ENCODE measurements at places on chromosomes 12 and 14.

GRCh38 chr12:110010853-110011723, 11.9 kb downstream of the ANKRD13A start:
- no peak for DNase-seq

- DNase-seq: peak; percentile 8
These were observed 216.2 kb downstream of the PELI2 start for GRCh38 chr14:56334458-56334857.

DNA sequence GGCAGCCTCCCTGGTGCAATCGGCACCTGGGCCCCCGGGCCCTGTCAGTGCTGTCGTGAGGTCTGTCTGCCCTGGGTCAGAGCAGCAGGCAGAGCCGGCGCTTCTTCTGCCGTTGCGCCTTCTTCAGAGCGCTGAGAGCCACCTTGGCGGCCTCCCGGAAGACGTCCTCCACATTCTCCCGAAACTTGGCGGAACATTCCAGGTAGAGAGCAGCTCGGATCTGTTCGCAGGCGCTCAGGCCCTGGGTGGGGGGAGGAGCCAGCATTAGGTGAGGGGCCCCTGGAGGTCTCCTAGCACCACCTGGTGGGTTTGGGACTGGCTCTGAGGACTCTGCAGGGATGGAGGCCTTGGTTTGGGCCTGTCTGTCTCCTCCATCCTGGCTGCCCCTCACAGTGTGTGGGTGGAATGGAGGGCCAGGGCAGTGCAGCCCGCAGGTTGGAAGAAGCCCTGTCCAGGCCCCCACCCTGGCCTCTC, 14.0 kb downstream of the RHOF start:
- no peak for DNase-seq

DNA sequence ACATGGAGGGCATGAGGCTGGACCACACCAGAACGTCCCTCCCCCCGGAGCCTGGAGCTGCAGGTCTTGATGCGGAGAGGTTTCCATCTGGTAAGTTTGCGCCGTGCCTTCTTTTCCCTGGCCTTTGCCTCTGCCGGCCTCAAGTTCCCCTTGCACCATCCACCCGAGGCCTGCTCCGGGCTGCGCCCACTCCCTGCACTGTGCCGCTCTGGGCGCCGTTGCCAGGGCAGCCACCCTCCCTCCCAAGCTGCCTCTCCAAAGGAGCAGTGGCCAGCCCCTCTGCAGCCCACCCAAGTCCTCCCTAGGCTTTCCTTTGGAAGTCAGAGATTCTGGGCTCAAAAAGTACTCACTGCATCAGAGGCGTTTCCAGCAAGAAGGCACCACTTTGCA, 46.2 kb upstream of the MEG3 start:
- no peak for DNase-seq

GRCh38 chr14:71491931-71492330, 440.3 kb upstream of the RGS6 start:
- no peak for DNase-seq

DNA sequence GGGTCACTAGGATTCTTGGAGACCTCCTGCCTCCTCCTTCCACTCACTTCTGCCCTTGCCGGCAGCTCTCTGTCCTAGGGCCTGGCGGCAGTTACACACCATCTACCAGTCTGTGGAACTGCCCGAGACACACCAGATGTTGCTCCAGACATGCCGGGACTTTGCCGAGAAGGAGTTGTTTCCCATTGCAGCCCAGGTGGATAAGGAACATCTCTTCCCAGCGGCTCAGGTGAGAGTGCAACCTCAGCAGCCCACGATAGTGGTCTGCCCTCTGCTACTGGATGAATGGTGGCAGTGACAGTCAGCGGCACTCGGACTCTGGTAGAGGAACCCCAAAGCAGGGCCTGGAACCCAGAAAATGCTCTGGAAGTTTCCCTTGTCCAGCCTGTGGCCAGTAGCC, 1.3 kb downstream of the ACADS start:
- DNase-seq: no peak
